ENCODE measurements at places on chromosomes 6 and 20. TPM values are rescaled to one million over a fixed set of nuclear protein-coding genes. Genes with fewer than 3 reads are reported as not detected.

- peak; percentile 66 for DNase-seq
Observed at GRCh38 chr6:31180500-31180899, 10.0 kb upstream of the POU5F1 start.

DNA sequence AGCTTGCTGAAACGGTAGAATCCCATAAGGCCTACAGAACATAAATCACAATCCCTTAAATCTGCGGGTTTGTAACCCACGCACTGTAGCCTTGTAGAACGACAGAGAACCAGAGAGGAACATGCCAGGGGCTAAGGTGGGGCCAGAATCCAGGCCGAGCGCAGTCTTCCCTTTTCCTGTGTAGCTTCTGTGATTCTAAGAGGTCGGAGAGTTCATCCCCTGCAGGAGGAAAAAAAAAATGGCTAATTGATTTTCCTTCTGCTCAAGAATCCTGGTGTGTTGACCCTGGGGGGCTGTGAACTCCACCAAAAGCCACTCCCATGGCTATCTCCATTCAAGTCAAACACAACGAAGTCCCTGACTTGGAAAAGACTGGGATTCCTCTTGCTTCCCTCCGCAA, 96.3 kb downstream of the SPTLC3 start:
- no peak for DNase-seq

GRCh38 chr6:31083742-31084354, 28.5 kb downstream of the C6orf15 start:
- peak; percentile 16 for DNase-seq

DNA sequence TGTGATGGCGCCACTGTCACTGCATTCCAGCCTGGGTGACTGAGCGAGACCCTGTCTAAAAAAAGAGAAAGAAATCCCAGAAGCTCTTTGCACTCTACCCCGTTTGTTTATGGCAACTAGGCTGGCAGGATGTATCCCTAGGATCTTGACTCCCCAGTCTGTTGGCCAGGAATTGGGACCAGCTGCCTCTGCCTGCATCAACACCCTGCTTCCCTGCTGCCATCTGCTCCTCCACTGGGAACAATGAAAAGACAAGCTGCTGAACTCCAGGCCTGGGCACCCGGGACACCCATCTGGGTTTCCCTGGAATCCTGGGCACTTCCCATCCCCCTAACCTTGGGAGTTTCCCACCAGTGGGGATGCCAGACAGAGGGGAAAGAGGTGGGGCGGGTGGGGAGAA, 64.9 kb downstream of the CPNE5 start:
- no peak for DNase-seq

Gene C20orf141
- not detected for total RNA-seq

Gene AARS2
- total RNA-seq = 20.8 TPM

Gene STMND1
- 0.22 TPM for total RNA-seq

Gene CDC40
- total RNA-seq = 18.5 TPM

Gene GPX5
- total RNA-seq = not detected

All from A172 (cell line).